ENCODE measurements at places on chromosomes 12 and 14. TPM values are rescaled to one million over a fixed set of nuclear protein-coding genes. Genes with fewer than 3 reads are reported as not detected.

Gene SYCP3
- not detected for polyA plus RNA-seq

Gene STAB2
- polyA plus RNA-seq = not detected

Gene BCL11B
- polyA plus RNA-seq = 0.01 TPM

Gene C14orf39
- not detected for polyA plus RNA-seq

Gene LUM
- not detected for polyA plus RNA-seq

Gene CLEC12A
- 441 TPM for polyA plus RNA-seq
